NCI-H1417 treated with DMSO at 0.1 percent for 48 hours (cell line): ENCODE measurements at places on chromosomes 1 and 21.

GRCh38 chr1:245583081-245583480 is 428.3 kb downstream of the KIF26B start:
- no peak for DNase-seq

DNA sequence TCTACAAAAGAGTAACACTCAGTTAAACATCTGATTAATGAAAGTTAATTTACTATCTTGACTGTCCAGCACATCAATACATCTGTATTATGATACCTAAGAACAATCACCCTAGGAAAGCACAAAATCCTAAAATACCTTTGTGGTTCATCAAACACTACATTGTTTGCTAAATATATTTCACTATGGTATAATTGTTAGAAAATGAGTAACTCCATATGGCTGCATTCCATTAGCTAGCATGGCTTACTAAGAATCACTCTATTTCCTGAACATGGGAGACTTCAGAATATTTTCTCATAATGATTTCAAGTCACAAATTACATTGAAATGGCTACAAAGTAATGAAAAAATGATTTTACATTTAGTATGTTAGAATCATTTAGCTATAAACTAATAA is 12.5 kb downstream of the TRMT1L start:
- no peak for DNase-seq

DNA sequence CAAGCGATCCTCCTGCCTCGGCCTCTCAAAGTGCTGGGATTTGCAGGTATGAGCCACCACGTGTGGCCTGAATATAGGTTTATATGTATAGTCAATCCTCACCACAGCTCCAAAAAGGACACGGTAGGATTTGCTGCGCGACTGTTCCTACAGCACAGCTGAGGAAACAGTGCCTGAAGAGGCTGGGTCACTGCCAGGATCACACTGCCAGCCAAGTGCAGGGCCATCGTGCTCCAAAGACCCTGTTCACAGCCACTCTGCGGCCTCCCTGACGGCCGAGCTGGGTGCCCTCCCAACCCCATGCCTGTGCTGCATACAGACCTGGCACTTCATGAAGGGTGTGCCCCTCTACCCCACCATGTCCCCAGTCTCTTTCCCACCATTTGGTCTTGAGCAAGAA is 71.4 kb downstream of the MRPL37 start:
- no peak for DNase-seq

DNA sequence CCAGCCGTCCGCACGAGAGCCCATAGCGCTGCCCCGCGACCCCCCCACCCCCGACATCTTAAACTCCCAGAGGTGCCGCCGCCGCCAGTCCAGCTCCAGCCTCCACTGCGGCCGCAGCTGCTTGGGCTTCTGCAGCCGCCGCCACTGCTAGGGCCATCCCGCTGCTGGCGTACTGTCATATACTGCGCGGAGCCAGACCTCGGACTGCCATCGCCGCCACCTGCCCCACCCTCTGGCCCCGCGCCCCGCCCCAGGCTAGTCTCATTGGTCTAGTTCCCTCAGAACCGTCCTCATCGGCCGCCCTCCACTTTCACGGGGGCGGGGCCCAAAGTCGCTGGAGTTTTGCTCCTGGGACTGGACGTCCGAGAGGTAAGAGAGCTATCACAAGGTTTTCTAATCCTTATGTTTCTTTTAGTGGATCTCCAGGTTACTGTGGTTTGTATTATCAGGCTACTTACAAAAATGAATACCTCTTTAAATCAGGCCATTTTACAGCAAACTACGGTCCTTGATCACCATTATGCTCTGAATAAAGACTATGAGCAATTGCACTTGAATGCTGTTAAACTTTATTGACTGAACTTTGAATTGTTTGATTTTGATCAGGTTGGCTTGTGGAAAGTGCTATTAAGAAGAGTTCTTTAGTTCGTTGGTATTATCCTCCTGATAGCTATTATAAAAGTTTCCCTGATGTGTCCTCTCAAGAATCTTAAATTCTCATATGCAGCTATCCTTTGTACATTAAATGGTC is 2.8 kb upstream of the CD1D start:
- DNase-seq = no peak

GRCh38 chr1:12346483-12347151 is 116.8 kb downstream of the VPS13D start:
- DNase-seq = no peak

- no peak for DNase-seq
Measured at GRCh38 chr1:74053407-74053806, 144.6 kb downstream of the LRRIQ3 start.

- no peak for DNase-seq
Measured at GRCh38 chr1:25519624-25520023, 23.8 kb upstream of the LDLRAP1 start.

GRCh38 chr1:24910751-24911650 is 19.1 kb downstream of the RUNX3 start:
- no peak for DNase-seq

DNA sequence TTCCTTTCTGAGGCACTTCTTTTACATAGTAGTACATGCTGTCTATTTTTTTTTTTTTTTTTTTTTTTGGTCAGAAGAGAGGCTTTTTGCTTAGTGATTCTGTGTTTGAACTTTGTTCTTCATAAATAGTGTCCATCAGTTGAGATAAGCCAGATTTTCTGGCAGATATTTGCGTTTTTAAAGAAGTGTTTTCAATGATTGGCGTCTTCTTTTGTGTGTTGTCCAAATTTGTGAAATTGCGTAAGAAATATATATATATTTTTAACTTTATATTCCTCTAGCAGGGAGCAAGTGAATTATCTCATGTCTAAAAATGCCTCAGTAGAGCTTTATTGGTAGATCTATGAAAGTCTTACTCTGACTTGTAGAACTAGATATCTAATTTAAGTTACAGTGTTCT is 28.3 kb downstream of the NEK7 start:
- DNase-seq = no peak

- DNase-seq = no peak
Measured at GRCh38 chr21:16367079-16367478, 637.3 kb downstream of the USP25 start.
